Stomach (tissue), 19 donors: ENCODE measurements at places on chromosomes 6 and 20.

DNA sequence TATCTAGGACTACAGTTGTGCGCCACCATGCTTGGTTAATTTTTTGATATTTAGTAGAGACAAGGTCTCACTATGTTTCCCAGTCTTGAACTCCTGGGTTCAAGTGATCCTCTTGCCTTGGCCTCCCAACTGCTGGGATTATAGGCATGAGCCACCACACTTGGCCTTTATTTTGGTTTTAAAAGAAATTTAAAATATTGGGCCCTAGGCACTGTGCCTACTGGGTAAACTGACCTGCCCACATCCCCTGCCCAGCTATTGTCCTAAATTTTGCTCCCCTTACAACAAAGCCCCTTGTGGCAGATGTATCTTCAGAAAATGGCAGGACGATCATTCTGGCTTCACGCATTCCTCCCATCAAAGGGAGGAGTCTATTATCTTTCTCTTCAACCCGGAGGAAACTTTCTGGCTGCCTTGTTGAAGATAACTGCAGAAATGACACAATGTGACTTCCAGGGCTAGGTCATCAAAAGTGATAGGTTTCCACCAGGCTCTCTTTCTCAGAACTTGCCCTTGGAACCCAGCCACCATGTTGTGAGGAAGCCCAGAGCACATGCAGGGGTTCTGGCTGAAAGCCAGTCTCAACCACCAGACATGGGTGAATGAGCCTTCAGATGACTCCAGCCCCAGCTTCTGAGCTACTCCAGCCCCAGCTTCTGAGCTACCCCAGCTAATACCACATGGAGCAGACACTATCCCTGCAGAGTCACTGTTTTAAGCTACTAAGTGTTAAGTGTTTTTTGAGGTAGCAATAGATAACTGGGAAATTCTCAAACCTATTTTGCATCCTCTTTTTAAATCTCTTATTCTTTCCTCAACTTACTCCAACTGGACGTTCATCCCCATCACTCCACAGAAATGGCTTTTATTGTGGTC is 4.6 kb upstream of the GUCA1B start:
- no peak for DNase-seq

DNA sequence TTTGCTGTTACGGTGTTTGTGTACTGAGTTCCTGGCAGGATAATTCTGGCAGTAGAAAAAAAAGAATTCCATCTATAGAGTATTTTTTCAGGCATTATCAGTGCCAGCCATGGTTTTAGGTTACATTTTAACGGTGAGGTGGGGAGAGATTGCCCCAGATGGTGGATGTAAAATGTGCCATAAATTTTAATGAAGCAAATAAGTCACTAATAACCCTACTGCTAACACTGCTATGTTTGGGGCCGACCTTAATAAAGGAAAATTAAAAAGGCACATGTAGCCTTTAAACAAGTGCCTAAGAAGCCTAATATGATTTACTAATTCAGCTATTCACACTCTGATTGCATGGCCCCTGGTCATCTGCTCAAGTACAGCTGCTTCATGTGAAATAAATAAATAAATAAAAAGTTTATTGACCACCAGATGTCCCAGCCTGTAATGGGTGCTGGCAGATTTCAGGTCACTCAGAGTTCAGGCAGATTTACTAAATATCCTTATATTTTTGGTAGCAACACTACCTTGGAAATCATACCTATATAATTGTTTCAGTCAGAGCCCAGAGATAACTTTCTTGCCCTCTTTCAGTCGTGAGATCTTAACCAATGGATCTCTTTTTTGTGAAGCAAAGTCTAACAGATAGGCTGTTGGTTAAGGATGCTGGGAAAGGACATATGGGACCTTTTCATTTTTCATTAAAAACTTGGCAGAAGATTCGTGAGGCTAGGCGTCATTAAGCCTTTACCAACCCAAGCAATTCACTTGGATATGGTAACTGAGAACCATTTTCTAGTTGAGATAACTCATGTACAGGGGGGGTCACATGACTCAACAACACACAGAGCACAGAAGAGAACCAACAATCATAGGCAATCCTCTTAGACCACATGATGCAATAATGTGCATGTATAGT is 495.0 kb upstream of the NRSN1 start:
- no peak for DNase-seq

- DNase-seq = peak; percentile 18
Observed at GRCh38 chr6:16403831-16404230, 165.4 kb downstream of the GMPR start.

- DNase-seq = no peak
Observed at GRCh38 chr6:140486450-140487361, 1112.3 kb upstream of the CITED2 start.

DNA sequence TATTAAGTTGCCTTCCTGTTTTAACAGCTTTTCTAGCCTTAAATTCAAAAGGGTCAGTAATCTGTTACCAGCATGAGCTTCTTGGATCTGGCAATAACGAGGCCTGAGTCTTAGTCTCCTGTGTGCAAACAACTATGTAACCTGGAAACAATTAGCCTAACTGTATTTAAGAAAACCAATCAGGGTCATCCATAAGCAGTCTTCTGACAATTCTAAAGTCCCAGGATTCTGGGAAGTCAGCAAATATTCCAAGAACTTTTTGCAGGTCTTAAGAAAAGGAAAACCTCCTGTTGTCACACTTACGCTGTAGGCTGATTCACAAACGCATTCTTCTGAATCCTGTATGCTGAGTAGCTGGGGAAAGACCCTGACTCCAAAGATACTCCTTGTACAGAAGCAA is 90.4 kb downstream of the COL12A1 start:
- no peak for DNase-seq

- no peak for DNase-seq
Observed at GRCh38 chr20:58154113-58154512, 74.3 kb downstream of the ANKRD60 start.

- DNase-seq = no peak
Observed at GRCh38 chr6:112626468-112627082, 279.4 kb downstream of the RFPL4B start.

- DNase-seq = no peak
Observed at GRCh38 chr6:52373151-52373690, 11.3 kb downstream of the PAQR8 start.

- DNase-seq = peak; percentile 32
Observed at GRCh38 chr6:131293472-131293911, 158.2 kb downstream of the AKAP7 start.

DNA sequence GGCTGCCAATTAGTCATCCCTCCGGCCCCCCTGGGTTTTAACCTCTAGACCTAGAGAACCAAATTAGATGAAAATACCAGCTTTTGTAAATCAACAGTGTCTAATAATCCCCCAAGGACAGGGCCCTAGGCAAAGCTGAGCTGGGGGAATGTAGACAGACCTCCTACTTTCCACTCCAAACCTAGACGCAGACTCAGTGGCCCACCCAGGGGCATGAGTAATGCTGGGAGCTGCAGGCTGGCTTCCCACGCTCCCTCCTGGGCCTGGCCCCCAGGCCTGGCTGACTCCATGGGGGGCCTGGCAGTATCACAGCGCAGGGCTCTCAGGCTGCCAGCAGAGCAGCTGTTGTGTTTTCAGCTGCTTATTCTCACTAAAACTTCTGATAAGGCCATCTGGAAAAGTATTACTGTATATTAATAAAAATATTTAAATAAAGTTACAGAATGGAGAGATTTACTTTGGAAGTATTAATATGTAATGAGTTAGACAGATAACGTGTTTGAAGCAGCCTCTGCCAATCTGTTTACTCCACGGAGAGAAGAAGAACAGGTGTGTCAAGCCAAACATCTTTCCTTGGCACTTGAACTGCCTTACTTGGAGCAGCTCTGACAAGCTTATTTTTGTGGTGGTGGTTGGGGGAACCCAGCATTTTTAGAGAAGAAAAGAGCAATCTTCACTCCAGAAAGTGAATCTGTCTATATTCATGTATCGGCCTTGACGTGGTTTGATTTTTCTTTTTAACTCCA is 144.0 kb upstream of the AGPAT4 start:
- DNase-seq = peak; percentile 83

DNA sequence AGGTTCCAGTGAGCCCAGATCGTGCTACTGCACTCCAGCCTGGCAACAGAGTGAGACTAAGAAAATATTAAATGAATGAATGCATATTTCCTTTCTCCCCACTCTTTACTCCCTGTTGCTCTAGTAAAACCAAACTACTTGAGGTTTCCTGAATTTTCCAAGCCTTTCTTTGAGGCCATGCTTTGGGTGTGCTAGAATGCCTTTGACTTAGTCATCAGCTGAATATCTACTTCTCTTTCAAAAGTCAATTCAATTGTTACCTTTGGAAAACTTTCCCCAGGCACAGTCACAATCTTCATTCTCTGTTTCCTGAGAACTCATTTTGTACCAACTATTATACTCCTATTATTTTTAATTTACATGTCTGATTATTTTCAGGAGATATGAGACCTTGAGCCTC is 27.5 kb upstream of the CEP85L start:
- DNase-seq = peak; percentile 31

- DNase-seq = peak; percentile 9
Observed at GRCh38 chr6:131023834-131024504, 39.1 kb downstream of the EPB41L2 start.

DNA sequence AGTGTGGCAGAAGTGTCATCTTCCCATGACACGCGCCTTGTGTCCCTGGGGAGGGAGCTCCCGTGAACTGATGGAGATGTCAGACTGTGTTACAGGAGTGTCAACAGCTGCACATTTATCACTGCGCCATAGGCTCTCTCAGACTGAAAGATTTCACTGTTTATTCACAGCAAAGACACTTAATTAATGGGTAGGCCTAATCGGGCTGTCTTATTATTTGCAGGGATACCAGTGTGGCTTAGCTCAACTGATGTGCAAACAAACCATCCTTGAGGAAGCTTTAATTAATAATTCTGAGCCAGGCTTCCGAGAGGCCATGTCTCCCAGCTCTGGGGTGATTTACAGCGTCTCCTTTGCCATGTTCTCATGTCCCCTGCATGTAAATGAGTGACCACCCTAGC is 771.0 kb downstream of the QKI start:
- no peak for DNase-seq

GRCh38 chr6:73152966-73153757 is 72.1 kb downstream of the KHDC1L start:
- no peak for DNase-seq

DNA sequence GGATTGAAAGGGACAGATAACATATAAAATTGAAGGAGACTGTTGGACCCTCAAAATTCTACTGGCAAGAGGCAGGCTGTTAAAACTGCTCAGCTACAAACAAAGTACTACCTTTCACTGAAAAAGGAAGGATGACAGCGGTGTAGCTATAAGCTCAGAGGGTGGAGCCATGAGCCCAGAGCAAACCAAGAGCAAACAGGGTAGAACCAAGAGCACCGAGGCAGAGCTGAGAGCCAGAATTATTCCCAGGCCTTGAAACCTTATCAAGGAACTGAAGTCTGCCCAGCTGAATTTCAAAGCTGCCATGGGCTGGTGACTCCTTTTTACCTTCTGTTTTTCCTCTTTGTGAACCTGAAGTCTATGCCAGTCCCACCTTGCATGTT is 74.7 kb upstream of the SLC4A11 start:
- DNase-seq = no peak

GRCh38 chr20:46174469-46175126 is 56.5 kb downstream of the CD40 start:
- DNase-seq = peak; percentile 75
